ENCODE measurements at places on chromosomes 5 and 9.
A peak's percentile ranks its signal among the peaks of the same experiment; 100 is the strongest.

DNA sequence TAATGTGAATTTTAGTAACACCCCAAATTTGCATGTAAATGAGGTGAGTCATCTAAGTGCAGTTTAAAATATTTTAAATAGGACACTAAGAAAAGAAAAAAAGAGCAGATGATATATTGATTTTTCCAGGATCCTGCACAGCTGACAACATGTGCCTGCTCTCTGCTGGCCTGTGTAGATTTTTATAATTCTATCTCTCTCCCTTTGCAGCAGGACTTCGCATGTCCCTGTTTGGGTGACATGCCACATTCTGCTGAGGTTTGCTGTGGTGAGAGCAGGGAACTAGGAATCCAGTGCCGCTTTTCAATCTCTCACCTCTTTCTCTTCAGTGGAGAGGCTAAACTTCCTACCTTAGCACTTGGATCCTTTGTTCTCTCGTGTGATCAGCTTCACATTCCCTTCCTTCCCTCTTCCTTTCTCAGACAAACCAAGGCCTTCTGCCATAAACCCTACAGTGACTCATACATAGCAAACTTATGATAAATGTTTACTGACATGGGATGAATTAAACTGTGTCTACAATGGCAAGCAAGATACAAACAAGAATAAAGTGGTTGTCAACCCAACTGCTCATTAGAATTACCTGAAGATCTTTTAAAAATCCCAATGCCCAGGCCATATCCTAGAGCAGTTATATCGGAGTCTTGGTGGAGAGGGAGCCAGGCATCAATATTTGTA, 198.8 kb upstream of the EFNA5 start:
- no peak for DNase-seq

DNA sequence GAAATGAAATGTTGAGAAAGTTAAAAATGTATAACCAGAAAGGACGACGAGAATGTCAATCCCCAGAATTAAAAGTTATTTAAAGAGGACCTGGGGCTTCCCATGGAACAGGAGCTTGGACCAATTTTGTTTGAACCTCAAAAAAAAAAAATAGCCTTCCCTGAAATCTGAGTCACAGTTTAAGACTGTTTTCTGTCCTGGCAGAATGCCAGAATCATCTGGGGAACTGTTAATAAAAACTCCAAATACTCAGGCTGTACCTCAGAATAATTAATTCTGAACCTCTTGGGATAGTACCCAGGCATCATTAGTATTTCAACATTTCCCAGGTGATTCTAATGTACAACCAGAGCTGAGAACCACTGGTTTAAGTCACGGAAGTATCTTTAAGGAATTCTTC, 102.2 kb upstream of the SLCO6A1 start:
- no peak for DNase-seq

GRCh38 chr5:170265522-170265921, 32.1 kb downstream of the LCP2 start:
- no peak for DNase-seq

DNA sequence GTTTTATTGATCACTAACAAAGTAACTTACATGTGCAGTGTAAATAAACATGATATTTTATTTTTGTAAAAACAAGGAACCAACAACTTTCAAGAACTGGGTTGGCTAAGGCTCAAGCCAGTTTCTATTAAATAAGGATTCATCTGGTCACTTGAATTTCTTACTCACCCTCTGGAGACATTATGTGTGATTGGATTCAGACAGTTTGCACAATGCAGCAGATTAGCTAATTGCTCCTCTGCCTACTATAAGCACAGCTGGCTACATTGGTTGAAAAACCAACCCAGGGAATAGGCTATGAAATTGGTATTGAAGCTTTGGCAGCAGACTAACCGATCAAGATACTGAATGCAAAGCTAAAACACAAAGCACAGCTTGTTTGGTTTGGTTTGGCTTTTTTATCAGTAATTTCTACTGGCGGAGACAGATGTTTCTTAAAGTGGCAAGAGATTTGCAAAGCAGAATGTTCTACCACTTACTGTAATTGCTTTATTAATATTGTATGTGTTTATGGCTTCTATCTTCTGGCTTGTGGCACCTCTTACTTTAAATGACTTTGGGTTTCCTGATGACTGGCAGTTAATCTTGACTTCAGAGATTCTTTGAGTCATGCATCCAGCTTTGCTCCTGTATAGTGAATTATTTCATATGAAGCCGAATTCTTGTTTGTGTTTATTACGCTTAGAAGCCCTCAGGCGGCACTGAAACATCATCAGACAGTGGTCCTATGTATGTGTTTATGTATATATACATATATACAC, 231.5 kb downstream of the MPDZ start:
- DNase-seq: no peak

DNA sequence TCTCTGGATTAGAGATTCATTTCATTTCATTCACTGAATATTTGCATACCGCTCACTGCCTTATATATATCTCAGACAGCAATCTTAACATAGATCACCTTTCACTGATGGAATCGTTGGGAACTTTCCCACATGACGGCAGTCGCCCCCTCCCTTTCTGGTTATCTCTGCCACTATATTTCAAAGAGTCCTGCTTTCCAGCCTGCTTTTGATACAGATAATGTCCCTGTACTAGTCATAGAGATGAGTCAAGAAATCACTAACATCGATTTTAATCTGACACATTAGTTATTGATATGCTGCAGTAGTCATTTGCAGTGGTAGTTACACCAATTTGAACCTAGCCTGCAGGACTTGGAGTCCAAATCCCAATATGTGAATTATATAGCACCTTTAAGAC, 8.5 kb downstream of the ARSK start:
- DNase-seq: no peak

GRCh38 chr5:54905246-54905795, 80.1 kb downstream of the ESM1 start:
- no peak for DNase-seq

GRCh38 chr5:95892784-95893354, 68.8 kb downstream of the ELL2 start:
- DNase-seq: peak; percentile 28
